Suppressor macrophage treated with lipopolysaccharide for 1 hour (primary cell): ENCODE measurements at places on chromosomes 7 and 10.

GRCh38 chr10:133325440-133326222 lies 11.1 kb downstream of the CALY start:
- DNase-seq, result no peak

GRCh38 chr10:131034451-131034850 lies 277.1 kb downstream of the TCERG1L start:
- no peak for DNase-seq

DNA sequence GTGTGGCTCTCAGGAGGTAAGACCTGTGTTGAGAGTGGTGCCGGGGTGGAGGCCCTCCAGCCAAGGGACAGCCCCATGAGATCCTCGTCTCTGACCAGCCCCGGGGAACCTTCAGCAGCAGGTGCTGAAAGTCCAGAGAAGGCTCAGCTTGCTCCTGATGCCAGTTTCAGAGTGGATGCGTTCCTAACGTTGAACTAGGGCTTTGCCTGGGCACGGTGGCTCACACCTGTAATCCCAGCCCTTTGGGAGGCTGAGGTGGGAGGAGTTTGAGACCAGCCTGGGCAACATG lies 45.7 kb downstream of the BAIAP2L1 start:
- no peak for DNase-seq

DNA sequence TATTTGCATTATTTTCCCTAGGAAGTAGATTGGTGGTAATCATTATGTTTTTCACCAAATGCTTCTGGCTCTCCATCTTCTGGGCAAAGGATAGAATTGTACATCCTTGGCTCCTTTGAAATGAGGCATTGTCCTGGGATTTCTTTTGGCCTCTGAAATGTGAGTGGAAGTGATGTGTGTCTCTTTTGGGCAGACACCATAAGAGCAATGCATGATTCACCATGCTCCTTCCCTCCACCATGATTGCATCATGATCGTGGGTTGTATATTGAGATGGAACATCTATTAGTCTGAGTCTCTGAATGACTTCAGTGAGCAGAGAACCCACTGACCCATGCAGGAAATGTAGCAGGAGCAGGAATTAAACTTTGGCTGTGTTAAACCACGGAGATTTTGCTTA lies 49.2 kb downstream of the ADRA2A start:
- DNase-seq, result peak; percentile 71

- peak; percentile 44 for DNase-seq
Observed at GRCh38 chr10:77594471-77594783, 43.2 kb downstream of the KCNMA1 start.

DNA sequence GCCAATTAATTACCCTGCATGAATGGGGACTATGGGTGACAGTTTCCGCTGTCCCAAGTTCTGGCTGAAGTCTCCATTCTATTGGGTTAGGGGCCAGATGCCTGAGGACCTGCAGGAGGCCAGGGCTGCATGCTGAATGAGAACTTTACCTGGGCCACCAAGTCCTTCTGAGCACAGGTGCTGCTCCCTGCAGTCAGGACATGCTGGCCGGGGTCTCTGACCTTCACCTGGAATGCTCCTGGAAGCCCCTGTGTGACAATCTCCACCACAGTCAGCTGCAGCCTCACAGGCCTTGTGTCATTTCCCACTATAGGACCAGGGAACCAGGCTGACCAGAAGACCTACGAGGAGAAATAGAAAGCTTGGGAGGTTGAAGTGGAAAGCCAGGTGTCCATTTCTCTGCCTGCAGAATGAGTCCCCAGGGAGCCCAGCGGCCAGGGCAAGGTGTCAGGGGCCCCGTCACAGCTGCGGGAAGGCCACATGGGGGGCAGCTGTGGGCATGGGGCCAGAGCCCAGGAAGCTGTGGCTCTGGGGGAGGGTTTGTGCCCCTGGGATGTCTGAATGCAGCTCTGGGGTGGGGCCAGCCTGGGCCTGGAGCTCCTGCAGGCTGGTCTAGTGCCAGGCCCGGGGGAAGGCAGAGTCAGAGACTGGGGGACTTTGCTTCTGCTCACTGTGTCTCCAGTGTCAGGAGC lies 5.6 kb upstream of the GIMAP8 start:
- no peak for DNase-seq

DNA sequence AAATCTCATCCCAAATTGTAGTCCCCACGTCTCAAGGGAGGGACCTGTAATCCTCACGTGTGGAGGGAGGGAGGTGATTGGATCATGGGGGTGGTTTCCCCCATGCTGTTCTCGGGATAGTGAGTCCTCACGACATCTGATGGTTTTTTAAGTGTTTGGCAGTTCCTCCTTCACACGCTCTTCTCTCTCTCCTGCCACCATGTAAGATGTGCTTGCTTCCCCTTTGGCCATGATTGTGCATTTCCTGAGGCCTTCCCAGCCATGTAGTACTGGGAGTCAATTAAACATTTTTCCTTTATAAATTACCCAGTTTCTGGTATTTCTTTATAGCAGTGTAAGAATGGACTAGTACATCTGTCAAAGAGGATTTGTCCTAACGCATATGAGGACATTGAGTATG lies 59.5 kb downstream of the RGS10 start:
- no peak for DNase-seq

GRCh38 chr10:29816801-29817558 lies 182.2 kb upstream of the SVIL start:
- DNase-seq, result no peak

- no peak for DNase-seq
Observed at GRCh38 chr7:68562323-68562899, 1035.9 kb upstream of the AUTS2 start.
